NCI-H1105 treated with DMSO at 0.1 percent for 48 hours (cell line): ENCODE measurements at places on chromosomes 5 and 9.

DNA sequence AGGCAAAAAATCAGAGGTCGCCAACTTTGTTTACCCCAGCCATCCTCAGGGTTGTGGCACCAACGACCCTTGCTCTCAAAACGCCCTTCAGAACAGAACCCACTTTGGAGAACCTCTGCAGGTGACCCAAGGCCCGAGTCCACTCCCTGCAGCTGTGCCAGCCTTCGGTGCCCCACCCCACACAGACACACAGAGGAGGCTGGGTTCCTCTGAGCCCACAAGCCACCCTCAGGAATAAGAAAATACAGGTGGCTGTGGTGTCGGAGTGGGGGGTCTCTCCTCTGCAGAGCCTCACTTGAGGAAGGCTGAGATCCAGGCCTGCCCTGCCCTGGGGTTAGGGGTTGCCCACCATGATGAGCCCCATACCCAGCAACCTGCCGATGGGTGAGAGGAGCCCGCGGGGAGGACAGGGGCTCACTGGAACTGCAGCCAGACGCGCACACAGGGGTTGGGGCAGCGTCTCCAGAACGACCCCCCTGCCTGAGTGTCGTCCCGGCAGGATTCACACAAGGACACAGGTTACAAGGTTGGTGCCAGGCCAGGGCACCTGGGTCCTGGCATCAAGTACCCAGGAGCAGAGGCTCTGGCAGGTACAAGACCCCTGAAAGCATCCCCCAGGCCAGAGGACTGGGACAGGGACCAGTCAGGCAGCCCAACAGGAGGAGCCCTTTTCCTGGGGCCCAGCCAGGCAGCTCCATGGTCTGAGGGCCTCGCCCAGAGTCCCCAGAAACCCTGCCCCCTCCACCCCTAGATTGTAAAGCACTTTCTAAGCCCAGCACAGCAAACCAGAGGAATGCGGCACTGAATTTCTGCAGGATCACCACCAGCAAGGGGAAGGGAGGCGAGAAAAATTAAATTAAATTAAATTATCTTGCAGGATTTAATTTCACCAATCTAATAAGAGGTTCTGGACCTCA lies 40.0 kb downstream of the NACC2 start:
- no peak for DNase-seq

DNA sequence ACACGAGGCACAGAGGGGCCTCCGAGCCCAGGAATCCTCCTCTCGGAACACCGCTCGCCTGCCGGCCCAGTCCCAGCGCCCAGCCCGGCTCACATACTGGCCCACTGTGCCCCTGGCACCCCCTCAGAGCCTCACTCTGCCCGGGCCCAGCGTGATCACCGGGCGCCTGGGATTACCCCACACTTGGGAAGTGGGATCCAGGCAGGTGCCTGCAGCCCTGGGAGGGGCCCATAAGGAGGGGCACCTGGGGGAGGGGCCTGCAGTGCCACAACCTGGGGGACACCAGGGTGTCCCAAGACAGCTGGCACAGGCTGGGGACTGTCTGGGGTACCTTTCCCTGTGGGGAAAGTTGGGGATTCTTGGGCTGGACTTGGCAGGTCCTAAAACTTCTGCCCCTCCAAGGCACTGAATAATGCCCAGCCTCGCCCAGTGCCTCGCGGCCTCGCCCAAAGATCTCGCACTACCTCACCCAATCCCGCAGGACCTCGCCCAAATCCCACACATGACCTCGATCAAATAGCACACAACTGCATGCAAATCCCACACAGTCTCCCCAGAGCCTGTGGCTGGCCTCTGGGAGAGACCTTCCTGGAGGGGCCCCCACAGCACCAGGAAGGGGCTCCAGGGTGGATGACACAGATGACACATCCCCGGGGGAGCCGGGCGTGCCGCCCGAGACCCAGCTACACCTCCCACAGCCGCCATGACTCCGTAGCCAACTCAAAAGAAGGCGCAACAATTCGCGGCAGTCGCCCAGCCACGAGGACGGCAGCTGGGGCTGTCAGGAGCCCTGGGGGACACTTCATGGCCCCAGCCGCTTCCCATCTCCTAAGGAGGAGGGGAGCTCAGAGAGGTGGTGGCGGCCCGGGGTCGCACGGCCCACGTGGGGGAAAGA lies 13.7 kb downstream of the NOTCH1 start:
- no peak for DNase-seq

DNA sequence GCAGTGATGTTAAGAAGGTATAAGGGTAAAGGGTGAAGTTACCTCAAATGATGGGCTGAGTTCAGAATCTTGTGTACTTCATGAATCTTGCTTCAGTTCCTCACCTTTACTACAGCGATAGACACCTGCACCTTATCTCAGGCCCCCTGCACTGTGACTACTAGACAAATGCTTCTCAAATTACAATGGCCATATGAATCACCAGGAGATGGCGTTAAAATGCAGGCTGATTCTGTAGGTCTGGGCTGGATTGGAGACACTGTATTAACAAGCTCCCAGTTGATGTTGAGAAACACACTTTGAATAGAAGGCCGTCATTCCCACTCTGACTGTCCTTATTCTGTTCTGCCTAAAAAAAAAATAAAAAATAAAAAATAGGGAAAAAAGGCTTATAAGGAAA lies 29.8 kb downstream of the TARS1 start:
- DNase-seq: peak; percentile 37

DNA sequence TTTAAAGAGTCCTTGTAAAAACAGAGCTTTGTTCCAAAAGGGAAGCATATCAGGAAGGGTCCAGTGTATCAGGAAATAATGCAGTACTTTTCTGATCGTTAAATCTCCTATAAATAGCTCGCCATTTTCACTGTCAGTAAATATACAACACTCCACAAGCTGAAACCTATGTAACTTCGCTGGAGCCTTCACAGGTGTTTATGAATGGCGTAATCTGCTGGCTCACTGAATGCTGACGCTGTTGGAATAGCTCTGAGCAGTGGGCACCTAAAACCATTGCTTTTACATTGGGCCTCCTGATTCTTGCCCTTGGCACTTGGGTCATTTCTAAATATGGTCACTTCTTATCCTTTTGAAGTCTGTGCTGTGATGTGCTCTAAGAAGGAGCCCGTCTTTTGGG lies 4.3 kb downstream of the SHC3 start:
- no peak for DNase-seq

DNA sequence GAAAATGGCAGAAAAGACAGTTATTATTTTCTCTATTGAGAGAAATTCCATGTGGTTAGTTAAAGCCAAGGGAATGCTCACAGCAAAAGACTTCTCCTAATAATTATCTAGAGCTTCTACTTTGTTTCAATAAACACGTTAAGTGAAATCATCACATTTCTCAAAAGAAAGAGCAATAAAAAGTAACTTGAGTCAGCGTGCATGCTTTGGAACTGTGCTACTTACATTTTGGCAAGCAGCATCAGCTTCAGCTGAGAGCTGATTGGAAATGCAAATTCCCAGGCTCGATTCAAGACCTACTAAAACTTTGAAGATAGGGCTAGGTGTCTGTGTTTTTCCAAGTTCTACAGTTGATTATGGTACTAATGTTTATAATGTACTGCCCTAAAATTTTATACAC lies 132.1 kb downstream of the CDH18 start:
- DNase-seq: peak; percentile 11

- DNase-seq: no peak
Observed at GRCh38 chr9:87950296-87950695, 24.0 kb downstream of the CDK20 start.

DNA sequence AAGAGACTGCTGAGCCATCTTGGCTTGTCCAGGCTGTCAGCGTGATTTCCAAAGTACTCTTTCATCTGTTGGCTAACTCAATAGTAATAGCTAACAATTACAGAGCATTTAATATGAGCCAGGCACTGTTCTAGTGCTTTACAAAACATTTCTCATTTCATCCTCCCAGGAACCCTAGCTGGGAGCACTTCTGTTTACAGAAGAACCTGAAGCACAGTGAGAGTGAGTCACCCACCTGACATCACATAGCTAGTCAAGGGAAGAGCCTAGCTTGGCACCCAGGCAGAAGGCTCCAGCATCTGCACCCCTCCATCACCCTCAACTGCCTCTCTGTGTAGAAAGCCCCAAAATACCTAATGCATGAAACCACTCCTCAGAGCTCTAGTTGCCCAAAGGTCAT lies 57.5 kb upstream of the IQGAP2 start:
- DNase-seq: no peak
